ENCODE measurements at places on chromosomes 4 and X.

GRCh38 chrX:114635986-114636385 lies 52.1 kb downstream of the HTR2C start:
- no peaks in the 10 kb centered on the region for H3K36me3 ChIP-seq
- H3K27me3 ChIP-seq = no peaks in the 10 kb centered on the region

DNA sequence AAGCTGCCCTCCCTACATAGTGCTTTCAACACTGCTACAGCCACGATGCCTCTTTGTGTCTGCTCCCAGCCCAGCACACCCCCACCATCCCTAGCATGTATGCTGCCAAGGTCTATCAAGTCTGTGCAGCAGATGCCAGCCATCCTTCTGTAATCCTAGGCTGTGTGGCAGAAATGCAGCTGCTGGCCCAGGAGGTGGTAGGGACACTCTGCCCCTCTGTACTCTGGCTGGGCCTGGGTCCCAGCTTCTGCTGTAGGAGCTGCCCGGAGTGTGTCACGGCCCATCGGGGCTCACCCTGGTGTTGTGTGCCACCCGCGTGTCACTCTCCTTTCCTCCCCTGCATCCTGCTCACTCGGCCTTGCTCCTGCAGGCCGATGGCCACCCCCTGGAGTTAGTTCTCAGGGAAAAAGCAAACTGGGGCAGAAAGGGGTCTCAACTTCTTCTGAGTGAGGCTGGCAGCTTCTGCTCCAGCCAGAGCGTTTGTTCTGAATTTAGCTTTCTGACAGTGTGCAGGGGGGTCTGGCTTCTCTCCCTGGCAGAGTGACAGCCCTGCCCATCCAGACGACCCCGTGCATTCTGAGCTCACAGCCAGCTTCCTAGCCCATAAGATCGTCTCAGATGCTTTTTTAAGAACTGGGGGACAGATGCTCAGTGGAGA lies 22.7 kb downstream of the PSAPL1 start:
- no peaks in the 10 kb centered on the region for H3K4me1 ChIP-seq
- H3K27ac ChIP-seq = no peak overlapping the region
- no peak overlapping the region for H3K4me3 ChIP-seq
- peak; percentile 7 for DNase-seq

DNA sequence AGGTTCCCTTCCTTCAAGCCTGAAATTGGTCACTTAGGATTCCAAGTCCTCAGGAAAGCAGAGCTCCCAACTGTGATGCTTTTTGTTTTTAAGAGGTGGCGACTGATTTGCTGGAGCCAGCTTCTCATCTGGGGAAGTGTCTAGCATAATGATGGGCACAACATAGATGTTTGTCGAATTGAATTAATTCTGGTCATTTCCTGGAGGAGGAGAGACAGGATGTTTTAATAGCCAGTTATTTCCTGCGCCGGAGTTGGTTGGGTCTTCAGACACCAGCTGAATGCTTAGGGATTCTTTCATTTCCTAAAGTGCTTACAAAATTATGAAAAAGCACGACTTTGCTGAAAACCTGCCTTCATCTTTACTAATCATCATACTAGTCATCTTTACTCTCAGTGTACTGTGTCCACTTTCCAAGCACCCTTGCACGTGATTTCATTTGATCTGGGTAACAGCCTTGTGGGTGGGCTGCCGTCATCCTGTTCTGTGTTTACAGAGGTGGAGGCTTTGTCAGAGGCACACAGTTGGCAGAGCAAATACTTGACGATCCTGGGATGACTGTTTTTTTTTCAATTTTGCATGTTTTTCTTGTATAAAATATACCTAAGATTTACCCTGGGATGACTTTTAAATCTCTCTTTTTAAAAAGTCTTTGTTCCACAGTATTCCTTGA lies 49.5 kb downstream of the RGS12 start:
- no peak overlapping the region for H3K27ac ChIP-seq
- DNase-seq = no peak
- no peaks in the 10 kb centered on the region for H3K36me3 ChIP-seq
- H3K4me3 ChIP-seq = no peak overlapping the region
- H3K4me1 ChIP-seq = no peaks in the 10 kb centered on the region
- no peaks in the 10 kb centered on the region for H3K27me3 ChIP-seq

DNA sequence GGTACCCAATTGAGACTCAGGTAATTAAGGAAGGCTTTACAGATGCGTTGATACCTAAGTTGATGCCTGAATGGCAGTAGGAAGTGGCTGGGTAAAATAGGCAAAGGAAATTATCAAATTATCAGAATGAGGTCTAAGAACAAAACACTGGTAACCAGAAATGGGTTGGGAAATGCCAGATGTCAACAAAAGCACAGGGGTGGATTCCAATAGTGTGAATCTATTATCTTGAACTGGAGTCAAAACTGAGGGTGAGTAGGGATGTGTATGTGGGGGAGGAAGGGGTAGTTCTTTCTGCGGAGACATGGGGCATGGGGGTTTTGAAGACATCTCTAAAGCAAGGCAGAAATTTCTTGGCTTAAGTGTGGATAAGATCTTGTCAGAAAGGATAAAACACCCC lies 16.0 kb upstream of the SEPTIN6 start:
- no peak overlapping the region for H3K27ac ChIP-seq
- no peaks in the 10 kb centered on the region for H3K36me3 ChIP-seq
- no peaks in the 10 kb centered on the region for H3K4me1 ChIP-seq
- no peaks in the 10 kb centered on the region for H3K27me3 ChIP-seq
- no peak overlapping the region for H3K4me3 ChIP-seq

- no peaks in the 10 kb centered on the region for H3K4me1 ChIP-seq
- no peak for DNase-seq
- no peaks in the 10 kb centered on the region for H3K27me3 ChIP-seq
- H3K4me3 ChIP-seq = no peak overlapping the region
- H3K36me3 ChIP-seq = no peaks in the 10 kb centered on the region
- no peak overlapping the region for H3K27ac ChIP-seq
These were observed 265.3 kb downstream of the ZNF674 start for GRCh38 chrX:46279925-46280313.

GRCh38 chrX:32741910-32742309 lies 469.4 kb downstream of the DMD start:
- no peak overlapping the region for H3K4me3 ChIP-seq
- no peaks in the 10 kb centered on the region for H3K4me1 ChIP-seq
- no peaks in the 10 kb centered on the region for H3K36me3 ChIP-seq
- no peaks in the 10 kb centered on the region for H3K27me3 ChIP-seq

DNA sequence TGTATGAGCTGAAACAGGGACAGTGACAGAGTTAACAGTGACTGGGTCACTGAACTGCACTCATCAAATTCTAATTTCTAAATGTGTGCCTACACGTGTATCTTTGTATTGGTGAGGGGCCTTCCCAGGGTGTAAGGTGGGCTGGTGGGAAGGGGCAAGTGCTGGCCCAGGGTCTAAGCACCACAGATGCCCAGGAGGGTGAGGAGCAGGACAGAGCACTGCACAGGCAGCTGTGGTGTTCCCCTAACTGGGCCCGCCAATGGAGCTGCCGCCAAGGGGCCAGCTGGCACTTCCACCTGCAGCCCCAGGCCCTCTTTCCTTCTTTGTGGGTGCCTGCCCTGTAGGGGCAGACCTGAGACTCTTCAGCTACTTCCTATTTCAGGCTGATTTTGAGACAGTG lies 349.9 kb downstream of the ARHGAP10 start:
- DNase-seq = no peak
- H3K4me3 ChIP-seq = no peak overlapping the region
- H3K27ac ChIP-seq = no peak overlapping the region

GRCh38 chrX:111100191-111100590 lies 4.2 kb downstream of the PAK3 start:
- no peaks in the 10 kb centered on the region for H3K27me3 ChIP-seq
- H3K4me3 ChIP-seq = no peak overlapping the region
- H3K36me3 ChIP-seq = no peaks in the 10 kb centered on the region
- DNase-seq = no peak
- H3K4me1 ChIP-seq = no peaks in the 10 kb centered on the region

- no peaks in the 10 kb centered on the region for H3K36me3 ChIP-seq
- no peaks in the 10 kb centered on the region for H3K4me1 ChIP-seq
- no peak overlapping the region for H3K4me3 ChIP-seq
- no peak for DNase-seq
These were observed 142.0 kb downstream of the RBMX2 start for GRCh38 chrX:130543603-130544325.

- no peaks in the 10 kb centered on the region for H3K27me3 ChIP-seq
- no peak overlapping the region for H3K27ac ChIP-seq
- H3K36me3 ChIP-seq = no peaks in the 10 kb centered on the region
- no peak for DNase-seq
- no peak overlapping the region for H3K4me3 ChIP-seq
These were observed 69.8 kb upstream of the FAT4 start for GRCh38 chr4:125244848-125245450.

- H3K36me3 ChIP-seq = no peaks in the 10 kb centered on the region
- no peak overlapping the region for H3K4me3 ChIP-seq
- H3K27ac ChIP-seq = no peak overlapping the region
- no peak for DNase-seq
These were observed 738.7 kb upstream of the NDST4 start for GRCh38 chr4:115851918-115852766.

DNA sequence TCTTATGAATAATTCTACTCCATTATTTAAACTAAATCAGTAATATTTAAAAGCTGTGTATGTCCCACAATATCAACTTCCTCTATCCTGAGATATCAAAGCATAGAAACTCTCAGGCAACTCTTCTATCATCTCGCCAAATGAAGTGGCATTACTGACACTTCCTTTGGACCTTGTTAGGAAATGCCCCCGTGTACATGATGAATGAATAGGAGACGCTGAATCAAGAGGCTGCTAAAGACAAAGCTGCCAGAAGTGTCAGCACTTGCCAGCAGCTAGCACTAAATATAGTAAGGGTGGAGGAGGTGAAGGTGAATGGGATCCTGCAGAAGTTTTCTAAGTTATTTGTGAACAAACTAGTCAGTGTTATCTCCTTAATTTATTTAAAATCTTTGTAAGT lies 99.5 kb upstream of the BLTP1 start:
- no peak for DNase-seq
- no peaks in the 10 kb centered on the region for H3K27me3 ChIP-seq
- H3K36me3 ChIP-seq = no peaks in the 10 kb centered on the region
- H3K4me1 ChIP-seq = no peaks in the 10 kb centered on the region
- no peak overlapping the region for H3K27ac ChIP-seq
- H3K4me3 ChIP-seq = no peak overlapping the region

GRCh38 chrX:97358941-97359340 lies 475.2 kb downstream of the RPA4 start:
- H3K4me3 ChIP-seq = no peak overlapping the region
- H3K27me3 ChIP-seq = no peaks in the 10 kb centered on the region
- H3K36me3 ChIP-seq = no peaks in the 10 kb centered on the region
- no peaks in the 10 kb centered on the region for H3K4me1 ChIP-seq
